ENCODE measurements at places on chromosomes 12 and 14.

GRCh38 chr14:65134651-65135579, 32.6 kb upstream of the MAX start:
- no peak for DNase-seq

GRCh38 chr14:25756876-25757275, 706.9 kb upstream of the STXBP6 start:
- no peak for DNase-seq

DNA sequence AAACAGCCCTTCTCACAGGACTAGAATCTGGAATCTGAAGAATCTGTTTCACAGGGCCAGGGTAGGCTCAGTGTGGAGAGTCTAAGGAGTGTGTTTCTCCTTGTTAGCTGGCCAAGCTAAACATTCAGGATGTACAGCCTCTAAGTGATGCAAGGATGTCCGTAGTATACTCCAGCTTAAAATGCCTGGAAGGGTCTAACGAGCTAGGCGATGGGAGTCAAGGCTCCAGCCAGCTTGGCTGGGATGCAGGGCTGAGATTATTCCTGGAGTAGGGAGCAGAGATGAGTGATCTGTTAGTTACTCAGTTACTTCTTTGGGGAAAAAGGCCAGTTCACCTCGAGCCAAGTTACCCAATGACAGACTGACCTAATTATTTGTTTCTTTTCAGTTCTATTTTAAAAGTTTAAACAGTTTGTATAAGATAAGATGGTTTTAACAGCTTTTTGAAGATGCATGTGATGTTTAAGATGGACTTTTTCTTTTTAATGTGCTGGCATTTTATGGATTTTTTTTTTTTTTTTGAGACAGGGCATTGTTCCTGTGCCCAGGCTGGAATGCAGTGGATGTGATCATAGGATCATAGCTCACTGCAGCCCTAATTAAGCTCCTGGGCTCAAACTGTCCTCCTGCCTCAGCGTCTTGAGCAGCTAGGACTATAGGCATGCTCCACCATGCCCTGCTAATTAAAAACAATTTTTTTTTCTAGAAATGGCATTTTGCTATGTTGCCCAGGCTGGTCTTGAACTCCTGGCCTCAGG, 41.1 kb downstream of the SYNE2 start:
- DNase-seq = no peak

- DNase-seq = no peak
These were observed 1.5 kb downstream of the SIX6 start for GRCh38 chr14:60510254-60510950.

GRCh38 chr14:91843437-91843836, 23.9 kb downstream of the TC2N start:
- DNase-seq = no peak

DNA sequence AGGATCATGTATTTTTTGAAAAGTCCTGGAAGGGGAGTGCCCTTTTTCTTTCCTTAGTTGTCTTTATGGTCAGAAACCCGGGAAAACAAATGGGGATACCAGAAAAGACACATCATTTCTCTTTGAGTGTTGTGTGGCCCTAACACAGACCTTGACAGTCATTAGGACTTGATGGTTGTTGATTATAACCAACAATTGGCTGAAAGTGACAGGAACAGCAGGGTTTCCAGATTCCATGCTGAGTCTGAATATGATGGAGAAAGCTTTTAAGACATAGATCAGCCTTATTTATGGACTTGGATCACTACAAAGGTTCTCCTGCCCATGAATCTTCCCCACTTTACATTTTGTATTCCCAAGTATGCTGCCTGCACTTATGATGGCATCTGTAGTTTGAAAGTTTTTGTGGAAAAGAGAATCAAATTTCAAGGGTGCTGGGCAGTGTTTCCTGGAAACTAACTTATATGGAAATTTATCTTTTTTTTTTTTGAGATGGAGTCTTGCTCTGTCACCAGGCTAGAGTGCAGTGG, 30.4 kb downstream of the POLR3B start:
- no peak for DNase-seq

- no peak for DNase-seq
These were observed 172.2 kb downstream of the NAV3 start for GRCh38 chr12:78002878-78003277.

DNA sequence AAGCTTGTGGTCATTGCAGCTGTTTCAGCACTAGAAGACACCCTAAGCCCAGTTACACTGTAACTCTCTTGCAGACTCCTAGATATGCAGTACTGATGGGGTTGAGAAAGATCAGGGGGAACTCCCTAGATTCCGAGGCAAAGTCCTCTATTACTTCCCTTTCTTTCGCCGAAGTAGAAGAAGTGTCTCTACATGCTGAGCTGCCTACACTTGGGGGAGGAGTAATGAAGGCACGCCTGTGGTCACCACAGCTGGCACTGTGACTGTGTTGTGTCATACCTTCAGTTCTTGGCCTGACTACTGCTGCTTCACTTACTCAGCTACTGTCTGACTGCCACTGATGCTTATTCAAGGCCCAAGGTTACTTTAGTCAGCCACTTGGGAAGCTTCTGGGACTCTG, 35.1 kb upstream of the RPL10L start:
- no peak for DNase-seq

- DNase-seq = no peak
These were observed 25.9 kb downstream of the NFKBIA start for GRCh38 chr14:35378425-35379233.

GRCh38 chr12:49703647-49704137, 3.5 kb downstream of the FMNL3 start:
- no peak for DNase-seq

DNA sequence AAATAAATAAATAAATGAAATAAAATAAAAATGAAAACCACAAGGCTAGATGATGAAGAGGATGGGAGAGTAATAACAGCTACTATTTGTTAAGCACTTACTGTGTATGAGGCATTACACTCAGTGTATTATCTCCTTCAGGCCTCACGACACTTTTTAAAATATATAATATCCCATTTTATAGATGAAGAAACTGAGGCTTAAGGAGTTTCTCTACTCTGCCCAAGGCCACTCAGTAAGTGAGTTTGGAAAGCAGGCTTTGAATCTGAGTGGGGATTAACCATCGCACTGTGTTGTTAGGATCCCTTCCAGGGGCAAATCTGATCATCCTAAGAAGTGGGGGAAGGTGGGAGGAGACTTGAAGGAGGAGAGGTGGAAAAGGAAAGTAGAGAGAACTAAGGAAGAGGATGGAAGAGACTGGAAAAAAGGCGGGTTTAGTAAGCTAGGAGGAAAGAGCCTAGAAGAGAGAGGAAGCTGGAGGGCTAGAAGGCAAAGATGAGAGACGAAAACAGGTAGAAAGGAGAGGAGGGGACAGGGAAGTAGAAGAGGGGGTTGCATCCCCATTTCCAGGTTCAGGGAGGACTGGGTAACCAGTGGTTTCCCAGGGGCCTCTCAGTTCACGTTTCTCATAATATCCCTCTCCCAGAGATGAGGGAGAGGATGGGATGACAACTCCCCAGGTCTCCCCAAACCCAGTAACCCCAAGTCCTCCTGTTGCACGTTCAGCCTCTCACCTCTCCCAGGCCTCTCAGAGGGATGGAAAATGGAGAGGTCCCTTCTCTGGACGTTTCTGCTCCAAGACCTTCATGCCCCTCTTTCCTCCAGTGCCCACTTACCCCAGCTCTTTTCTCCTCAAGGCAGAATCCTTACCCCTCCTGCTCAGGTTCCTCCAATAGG, 1.7 kb downstream of the STAT6 start:
- DNase-seq = peak; percentile 6

- DNase-seq = peak; percentile 30
These were observed 156.8 kb downstream of the KCNA5 start for GRCh38 chr12:5200278-5201087.

GRCh38 chr12:33322519-33322918, 117.1 kb downstream of the SYT10 start:
- no peak for DNase-seq

- no peak for DNase-seq
These were observed 451.2 kb downstream of the EGLN3 start for GRCh38 chr14:33499687-33500086.

GRCh38 chr12:87930033-87930432, 99.2 kb downstream of the C12orf50 start:
- DNase-seq = no peak

GRCh38 chr12:57454566-57455373, at the start of gene INHBE:
TSS of gene INHBE (plus strand) at chr12:57455307. CDS start at chr12:57455537, 230 bp downstream.
- DNase-seq = no peak

GRCh38 chr12:12983420-12984035, 16.5 kb downstream of the HEBP1 start:
- DNase-seq = no peak

GRCh38 chr14:100621806-100622205, 34.6 kb upstream of the BEGAIN start:
- no peak for DNase-seq

GRCh38 chr12:89693639-89694202, 14.9 kb downstream of the ATP2B1 start:
- no peak for DNase-seq

DNA sequence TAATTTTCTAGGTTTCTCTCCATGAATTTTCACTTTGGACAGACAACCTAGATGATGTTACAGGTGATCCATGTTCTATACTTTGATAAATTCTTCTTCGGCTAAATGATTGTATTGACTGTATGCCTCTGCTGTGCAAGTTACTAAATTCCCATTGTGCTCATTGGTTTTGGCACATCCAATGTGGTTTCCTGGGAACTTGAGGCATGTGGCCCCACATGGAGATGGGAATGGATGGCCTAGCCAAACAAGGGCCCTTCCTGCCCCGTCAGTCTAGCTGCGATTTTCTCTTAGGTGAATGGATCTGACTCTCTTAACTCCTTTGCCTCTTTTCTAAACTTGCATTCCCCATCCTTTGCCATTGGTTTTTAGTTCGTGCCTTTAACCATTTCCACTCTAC, 186.2 kb downstream of the PELI2 start:
- no peak for DNase-seq

DNA sequence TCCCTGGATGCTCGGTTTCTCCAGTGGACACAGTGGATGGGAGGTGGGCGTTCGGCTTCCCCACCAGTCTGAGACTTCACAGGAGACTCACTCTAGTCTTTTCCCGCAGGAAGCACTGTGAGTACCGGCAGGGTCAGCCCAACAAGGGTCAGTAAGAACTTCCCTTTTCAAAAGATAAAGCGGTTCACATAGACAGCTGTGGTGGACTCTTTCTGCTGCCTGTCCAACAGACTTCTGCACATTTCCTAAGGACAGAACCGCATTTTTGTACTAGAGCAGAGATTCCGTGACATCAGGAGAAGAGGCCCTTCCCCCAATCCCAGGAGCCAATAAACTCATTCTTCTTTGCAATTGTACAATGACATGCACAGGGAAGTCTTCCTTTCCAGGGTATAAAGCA, 10.4 kb downstream of the LTBR start:
- DNase-seq = no peak

DNA sequence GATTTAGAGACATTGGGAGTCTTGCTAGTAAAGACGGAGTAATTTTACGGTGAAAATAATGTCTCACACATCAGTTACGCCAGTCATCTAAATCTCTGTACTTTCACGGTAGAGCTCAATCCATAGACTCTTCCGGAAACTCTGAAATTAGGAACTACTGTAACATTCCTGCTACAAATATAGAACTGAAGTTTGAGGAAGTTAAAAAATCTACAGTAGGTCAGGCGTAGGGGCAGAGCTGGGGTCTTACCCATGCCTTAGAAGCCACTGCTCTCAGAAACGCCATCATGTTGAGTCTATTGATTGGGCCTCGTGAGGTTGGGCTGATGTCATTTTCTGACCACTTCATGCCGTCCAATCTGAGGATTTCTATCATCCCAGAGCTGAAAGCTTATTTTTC, 1029.8 kb upstream of the TMEM132C start:
- no peak for DNase-seq

DNA sequence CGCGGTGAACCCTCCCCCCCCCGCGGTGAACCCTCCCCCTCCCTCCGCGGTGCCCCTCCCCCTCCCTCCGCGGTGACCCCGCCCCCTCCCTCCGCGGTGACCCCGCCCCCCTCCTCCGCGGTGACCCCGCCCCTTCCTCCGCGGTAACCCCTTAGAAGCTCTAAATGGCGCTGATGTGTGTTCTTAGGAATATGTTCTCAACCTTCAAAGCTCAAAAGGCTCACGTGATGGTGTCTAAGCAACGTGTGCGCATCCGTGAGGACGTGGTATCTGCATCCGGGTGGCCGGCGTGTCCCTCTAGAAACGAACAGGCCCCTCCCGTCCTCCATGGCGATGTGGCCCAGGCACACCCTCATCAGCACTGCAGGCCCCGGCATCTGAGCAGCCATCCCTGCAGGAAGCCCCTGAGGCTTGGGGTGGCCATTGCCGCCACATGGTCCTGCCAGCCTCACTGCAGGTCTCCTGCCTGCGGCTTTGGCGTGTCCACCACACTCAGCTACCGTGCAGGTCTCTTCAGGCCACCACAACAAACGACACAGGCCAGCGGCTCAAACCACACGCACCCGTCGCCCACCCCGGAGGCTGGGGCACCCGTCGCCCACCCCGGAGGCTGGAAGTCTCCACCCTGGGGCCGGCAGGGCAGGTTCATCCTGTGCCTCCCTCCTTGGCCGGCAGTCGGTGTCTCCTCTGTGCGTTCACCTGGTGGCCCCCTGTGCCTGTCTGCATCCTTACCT, 14.5 kb upstream of the FBRSL1 start:
- no peak for DNase-seq

GRCh38 chr12:103948746-103949406, 16.8 kb upstream of the TDG start:
- DNase-seq = no peak

GRCh38 chr14:89855961-89856656, 98.4 kb downstream of the EFCAB11 start:
- no peak for DNase-seq

- no peak for DNase-seq
These were observed 173.8 kb downstream of the C12orf75 start for GRCh38 chr12:105504286-105504685.

DNA sequence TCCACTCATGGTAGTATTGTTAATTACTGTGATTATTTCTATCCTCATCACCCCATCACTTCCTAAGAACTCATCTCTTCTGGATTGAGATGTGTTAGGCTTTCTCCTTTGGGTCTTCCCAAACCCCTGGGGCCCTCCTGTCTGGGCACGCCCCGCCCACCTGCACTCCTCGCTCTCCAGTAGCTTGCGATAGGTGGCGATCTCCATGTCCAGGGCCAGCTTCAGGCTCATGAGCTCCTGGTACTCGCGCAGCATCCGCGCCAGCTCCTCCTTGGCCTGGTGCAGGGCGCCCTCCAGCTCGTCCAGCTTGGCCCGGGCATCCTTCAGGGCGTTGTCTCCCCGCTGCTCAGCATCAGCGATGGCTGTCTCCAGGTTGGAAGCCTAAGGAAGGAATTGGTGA, 6.8 kb downstream of the KRT71 start:
- no peak for DNase-seq

- no peak for DNase-seq
These were observed 31.7 kb downstream of the MARK3 start for GRCh38 chr14:103416916-103417315.

DNA sequence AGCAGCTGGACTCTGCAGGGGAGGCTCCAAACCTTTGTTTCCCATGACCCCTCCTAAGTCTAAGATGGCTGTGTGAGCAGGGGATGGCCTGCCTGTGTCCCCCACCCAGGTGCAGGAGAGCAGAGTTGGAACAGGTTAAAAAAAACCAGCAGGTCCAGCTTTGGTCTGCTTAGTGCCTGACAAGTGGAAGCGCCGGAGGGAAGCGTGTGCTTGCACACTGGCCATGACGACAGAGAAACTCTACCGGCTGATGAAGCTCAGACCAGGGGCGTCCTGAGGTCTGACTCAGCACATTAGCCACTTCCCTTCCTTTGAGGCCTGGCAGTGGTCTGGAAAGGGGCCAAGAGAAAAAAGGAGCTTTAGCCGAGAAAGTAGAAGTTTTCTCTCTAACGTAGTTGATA, 280.1 kb downstream of the VRK1 start:
- no peak for DNase-seq
